Thyroid gland (tissue), 4 donors: ENCODE measurements at places on chromosomes 6 and 20.

DNA sequence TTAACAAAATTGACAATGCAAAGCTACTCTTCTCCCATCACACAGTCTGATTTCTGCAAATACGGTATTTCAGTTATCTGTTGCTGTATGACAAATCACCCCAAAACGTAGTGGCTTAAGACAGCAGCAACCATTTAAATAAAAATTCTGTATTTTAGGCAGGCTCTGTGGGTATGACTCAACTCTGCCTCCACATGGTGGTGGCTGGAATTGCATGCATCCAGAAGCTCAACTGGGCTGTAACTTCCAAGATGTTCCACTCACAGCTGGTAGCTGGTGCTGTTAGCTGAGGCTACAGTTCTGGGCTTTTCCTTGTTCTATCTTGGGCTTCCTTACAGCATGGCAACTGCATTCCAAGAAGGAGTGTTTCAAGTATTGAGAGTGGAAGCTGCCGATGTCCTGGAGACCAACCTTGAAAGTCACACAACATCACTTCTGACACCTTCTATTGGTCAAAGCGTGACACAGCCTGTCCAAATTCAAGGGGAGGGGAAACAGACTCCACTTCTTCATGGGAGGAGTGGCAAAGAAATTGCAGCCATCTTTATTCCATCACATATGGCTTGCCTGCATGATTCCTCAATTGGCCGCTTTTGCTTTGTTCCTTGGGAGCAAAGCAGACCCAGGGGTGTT is 39.7 kb upstream of the TULP1 start:
- DNase-seq = no peak
- H3K27ac ChIP-seq = no peak overlapping the region
- H3K4me1 ChIP-seq = peaks cover 2% of the 10 kb centered on the region
- H3K36me3 ChIP-seq = no peaks in the 10 kb centered on the region
- H3K4me3 ChIP-seq = no peak overlapping the region
- no peaks in the 10 kb centered on the region for H3K27me3 ChIP-seq

DNA sequence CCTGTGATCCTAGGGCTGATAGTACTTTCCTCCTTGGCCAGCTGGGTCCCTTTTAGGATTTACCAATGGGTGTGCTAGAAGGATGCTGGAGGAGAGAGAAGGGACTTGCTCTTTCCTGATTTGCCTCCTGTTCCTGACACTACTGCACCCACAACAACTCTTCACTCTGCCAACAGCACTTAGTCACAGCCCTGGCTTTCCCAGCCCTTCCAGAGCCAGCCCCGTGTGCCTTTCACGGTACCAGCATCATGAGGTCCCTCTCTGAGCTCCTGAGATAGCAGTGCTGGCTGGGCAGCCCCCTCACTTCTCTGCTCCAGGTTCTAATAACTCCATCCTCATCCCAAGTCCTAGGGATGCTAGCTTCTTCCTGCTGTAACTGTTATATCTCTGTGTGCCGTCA is 80.9 kb downstream of the DNAH8 start:
- H3K4me1 ChIP-seq = peaks cover 4% of the 10 kb centered on the region
- no peak for DNase-seq
- no peak overlapping the region for H3K4me3 ChIP-seq
- no peaks in the 10 kb centered on the region for H3K36me3 ChIP-seq

DNA sequence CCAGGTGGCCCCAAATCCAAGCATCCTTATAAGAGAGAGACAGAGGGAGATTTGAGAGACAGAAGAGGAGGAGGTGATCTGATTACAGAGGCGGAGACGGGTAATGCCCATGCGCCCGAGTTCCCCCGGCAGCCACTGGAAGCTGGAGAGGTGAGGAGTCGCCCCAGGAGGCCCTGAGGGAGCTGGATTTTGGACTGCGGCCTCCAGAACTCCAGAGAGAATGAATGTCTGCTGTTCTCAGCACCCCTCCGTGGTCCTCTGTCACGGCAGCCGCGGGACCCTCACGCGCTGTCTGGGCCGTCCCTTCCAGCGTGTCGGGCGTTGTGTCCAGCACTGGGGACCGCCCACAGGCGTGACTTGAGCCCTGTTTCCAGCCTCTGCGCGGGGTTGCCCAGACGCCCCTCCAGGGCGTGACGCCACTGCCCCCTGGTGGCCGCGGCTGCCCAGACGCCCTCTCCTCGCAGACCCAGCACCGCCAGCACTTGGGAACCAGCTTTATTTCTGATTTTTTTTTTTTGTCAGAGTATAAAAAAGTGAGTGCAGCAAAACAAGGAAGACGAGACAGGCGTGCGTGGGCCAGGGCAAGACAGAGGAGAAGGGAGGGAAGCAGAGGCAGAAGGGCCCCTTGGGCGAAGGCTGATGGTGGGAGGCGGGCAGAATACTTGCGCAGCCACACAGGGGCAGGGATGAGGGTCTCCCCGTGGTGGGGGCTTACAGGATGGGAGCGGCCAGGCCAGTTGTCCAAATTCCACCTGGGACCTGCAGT is 4.1 kb upstream of the ZNF512B start:
- H3K4me3 ChIP-seq = no peak overlapping the region
- H3K27ac ChIP-seq = no peak overlapping the region
- no peaks in the 10 kb centered on the region for H3K27me3 ChIP-seq

- no peaks in the 10 kb centered on the region for H3K36me3 ChIP-seq
- no peaks in the 10 kb centered on the region for H3K4me1 ChIP-seq
- H3K27me3 ChIP-seq = no peaks in the 10 kb centered on the region
- no peak for DNase-seq
- H3K4me3 ChIP-seq = no peak overlapping the region
- H3K27ac ChIP-seq = no peak overlapping the region
Measured at GRCh38 chr6:79724816-79725215, 93.7 kb downstream of the SH3BGRL2 start.

- H3K4me3 ChIP-seq = no peak overlapping the region
- no peaks in the 10 kb centered on the region for H3K27me3 ChIP-seq
- H3K27ac ChIP-seq = no peak overlapping the region
- H3K36me3 ChIP-seq = no peaks in the 10 kb centered on the region
Measured at GRCh38 chr6:9208966-9209365, 773.6 kb upstream of the SLC35B3 start.

- no peaks in the 10 kb centered on the region for H3K4me1 ChIP-seq
- H3K27me3 ChIP-seq = no peaks in the 10 kb centered on the region
Measured at GRCh38 chr6:93822434-93823265, 403.3 kb upstream of the EPHA7 start.
